ENCODE measurements at places on chromosomes 3 and 15.

GRCh38 chr15:72840114-72840513 is 56.6 kb upstream of the ADPGK start:
- DNase-seq, result no peak

- DNase-seq, result no peak
Observed at GRCh38 chr3:97658668-97659285, 105.8 kb upstream of the ARL6 start.

DNA sequence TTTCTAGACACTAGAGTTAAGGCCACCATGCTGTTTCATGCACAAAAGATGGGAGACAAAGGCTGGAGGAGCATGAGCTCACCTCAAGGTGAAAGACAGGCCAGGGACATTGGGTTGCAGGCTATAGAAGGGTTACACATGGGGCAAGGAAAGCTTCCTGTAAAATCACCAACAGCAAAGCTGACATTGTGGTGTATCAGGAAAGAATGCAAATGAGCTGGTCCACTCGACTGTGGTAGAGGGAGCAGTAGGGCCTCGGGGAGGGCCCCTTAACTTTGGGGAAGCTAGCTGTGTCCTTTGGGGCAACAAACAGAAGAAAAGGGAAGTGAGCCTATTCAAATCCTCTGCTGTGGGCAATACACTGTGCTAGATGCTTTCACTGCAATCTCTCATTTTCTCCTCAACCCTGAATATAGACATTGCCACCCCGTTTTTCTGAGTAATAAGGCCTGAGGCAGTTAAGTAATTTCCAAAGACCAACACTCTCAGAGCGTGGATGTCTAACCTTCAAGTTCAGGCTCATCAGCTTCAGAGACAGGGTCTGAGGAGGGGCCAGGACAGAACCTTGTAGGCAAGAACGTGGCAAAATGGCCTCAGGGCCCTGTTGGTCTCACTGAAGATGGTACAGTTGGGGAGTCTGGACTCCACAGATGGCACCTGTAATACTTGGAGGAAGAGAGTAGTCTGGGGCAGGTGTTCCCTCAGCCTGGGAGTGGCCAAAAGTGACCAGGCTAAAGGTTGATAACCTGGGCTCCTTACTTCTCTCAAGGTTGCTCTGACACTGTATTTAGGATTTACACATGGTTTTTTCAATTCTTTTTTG is 24.1 kb downstream of the CX3CR1 start:
- DNase-seq, result no peak

DNA sequence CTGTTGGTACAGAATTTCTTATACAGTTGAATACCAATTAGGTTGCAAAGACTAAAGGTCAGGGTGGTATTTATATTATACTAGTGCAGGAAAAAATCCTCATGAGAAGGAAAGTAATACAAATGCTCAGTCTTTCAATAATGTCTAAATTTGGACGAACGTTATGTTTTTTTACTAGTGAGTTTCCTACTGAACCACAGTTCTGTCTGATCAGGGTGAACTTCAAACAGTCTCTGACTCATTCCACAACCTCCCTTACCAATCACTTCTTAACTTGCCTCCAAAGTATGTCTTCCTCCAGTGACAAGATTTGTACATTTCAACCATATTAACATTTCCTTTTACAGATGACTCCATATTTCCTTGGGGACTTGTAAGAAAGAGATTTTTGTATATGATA is 3.4 kb downstream of the TMEM212 start:
- no peak for DNase-seq

DNA sequence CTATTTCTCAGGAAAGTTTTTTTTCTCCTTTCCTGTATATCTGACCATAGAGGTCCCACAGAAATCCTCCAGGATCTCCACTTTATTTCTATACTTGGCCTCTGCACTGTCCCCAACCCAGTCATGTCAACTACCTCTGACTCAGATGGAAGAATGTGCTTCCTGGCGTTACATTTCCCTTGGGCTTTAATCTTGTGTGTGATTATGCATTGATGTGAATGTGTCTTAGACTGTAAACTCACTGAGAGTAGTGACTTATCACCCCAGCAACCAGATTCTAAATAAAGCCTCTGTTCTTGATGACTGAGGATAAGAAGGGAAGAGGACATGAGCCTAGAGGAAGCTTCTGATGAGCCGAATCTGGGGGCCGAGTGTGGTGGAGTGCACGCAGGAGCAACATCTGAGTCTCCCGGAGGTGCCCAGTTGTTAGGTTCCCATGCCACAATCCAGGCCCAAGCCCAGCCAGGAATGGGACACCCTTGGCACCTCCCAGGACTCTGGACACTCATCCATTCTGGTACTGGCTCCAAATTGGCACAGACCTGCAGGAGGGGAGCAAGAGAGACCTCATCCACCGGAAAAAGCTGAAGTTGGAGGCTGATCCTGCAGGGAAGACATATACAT is 32.1 kb upstream of the HEG1 start:
- no peak for DNase-seq

- DNase-seq, result no peak
Observed at GRCh38 chr3:1330107-1330506, 237.3 kb downstream of the CNTN6 start.

GRCh38 chr3:136008221-136008620 is 42.7 kb downstream of the PPP2R3A start:
- DNase-seq, result no peak

GRCh38 chr3:43369404-43370292 is 83.3 kb downstream of the SNRK start:
- DNase-seq, result no peak

GRCh38 chr3:37994639-37994972 is 4.0 kb downstream of the VILL start:
- DNase-seq, result no peak

DNA sequence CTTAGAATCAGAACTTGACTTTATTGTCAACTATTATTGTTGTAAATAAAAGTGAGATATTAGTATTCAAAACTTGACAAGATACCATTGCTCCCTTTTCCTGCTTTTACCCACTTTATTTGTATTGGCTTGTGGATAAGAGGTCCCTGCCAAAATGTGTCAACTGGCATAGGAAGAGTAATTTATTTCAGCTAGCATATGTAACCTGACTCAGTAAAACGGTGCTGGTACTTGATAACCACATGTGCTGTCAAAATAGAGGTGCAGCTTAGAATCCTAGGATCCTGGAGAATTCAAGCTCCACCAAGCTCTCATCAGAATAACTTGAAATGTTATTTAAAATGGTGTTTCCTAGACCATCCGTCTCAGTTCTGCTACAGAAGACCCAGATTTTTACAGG is 90.2 kb upstream of the TGFBR2 start:
- DNase-seq, result no peak

DNA sequence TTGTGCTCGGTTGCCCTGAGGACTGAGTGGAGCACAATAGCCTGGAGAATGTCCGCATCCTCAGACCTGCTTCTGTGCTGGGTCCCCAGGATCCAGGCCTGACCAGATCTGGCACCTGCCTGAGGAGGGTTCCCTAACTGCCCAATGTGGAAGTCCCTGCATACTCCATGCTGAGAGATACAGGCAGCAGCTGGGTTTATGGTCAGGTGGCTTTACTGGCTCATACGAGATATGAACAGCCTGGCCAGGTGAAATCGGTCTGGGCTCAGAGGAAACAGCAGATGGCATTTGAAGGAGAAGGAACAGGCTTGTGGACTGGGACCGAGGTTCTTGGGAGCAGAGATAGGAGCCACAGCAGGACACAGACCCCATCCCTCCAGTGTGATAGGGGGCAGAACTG is 18.2 kb upstream of the KIF23 start:
- DNase-seq, result no peak

DNA sequence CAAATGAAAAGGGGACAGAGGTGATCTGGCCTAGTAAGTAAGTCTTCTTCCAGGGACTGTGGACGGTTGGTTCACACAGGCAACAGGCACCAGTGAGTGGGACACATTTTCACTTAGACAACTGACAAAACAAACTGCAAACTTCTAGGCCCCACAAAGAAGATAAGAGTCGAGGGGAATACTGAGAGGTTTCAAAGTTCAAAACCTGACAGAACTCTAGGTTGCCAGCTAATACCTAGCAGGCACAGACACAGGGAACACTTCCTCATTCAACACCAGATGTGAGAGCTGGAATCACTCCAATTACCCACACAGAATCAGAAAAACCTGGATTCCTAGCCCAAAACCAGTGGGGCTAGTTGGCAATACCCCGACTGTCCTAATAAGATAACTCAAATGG is 621.7 kb downstream of the ZPLD1 start:
- no peak for DNase-seq

- no peak for DNase-seq
Observed at GRCh38 chr3:67515778-67516177, 138.6 kb downstream of the SUCLG2 start.

GRCh38 chr3:188396900-188397299 is 242.9 kb downstream of the LPP start:
- DNase-seq, result no peak

GRCh38 chr15:81085213-81085612 is 48.9 kb upstream of the CFAP161 start:
- no peak for DNase-seq

GRCh38 chr3:100105501-100105900 is 8.8 kb downstream of the FILIP1L start:
- DNase-seq, result no peak

- DNase-seq, result no peak
Observed at GRCh38 chr3:171755656-171756055, 54.6 kb downstream of the PLD1 start.

DNA sequence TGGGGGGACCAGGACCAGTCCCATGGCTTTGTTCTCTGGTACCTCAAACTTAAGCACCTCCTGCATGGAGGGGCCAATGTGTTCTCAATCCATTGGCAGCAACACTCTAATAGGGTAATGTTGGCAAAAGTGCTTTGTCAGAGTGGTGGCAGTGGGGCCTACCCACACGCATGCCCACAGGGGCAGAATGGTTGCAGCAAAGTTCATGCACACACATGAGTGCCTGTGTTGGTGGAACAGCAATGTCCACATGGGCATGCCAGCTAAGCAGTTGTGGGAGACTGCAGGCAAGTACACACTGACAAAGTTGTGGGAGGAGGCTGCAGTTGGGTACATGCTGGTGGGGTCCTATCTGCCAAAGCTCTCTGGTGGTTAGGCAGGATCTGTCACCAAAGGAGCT is 645.2 kb downstream of the ZNF385D start:
- DNase-seq, result no peak

GRCh38 chr15:80985981-80986380 is 3.6 kb downstream of the MESD start:
- no peak for DNase-seq

DNA sequence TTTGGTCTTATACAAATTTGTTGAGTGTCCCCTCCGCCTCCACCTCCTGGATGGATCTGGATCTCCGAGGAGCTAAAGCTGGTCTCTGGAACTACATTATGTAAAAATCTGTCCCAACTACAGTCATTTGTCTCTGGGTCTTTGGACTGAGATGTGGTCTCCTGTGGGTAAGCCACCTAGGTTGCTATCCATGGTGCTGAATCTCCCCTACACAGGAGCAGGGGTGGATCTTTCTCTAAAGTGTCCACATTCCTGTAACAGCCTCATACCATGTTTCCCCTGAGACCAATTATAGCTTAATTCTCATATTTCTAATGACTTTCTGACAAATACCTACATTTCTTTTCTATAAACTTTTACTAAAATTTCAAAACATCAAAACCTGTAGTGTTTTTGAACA is 625.8 kb downstream of the TAFA4 start:
- no peak for DNase-seq

- DNase-seq, result no peak
Observed at GRCh38 chr3:41362638-41363559, 163.6 kb downstream of the CTNNB1 start.
